ENCODE measurements at places on chromosomes 6 and 20.

DNA sequence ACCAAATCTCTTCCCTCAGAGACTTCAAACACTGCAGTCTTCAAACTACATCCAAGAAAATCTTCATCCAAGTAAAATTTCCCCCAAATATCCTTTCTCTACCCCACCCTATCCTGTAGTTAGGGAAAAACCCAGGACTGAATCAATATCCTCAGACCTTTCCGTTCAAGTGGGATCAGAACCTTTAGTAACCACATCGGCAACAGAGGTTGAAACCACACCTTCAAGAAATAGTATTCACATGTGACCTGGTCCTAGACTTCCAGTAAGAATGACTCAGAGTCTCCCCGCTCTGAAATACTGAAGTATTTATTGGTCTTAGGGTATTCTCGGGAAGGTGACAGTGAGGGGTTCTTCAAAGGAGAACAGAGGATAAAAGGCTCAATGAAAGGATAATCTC, 8.7 kb downstream of the HLA-DPA1 start:
- no peak for DNase-seq

GRCh38 chr6:1585669-1586049, 24.1 kb upstream of the FOXC1 start:
- DNase-seq: no peak

DNA sequence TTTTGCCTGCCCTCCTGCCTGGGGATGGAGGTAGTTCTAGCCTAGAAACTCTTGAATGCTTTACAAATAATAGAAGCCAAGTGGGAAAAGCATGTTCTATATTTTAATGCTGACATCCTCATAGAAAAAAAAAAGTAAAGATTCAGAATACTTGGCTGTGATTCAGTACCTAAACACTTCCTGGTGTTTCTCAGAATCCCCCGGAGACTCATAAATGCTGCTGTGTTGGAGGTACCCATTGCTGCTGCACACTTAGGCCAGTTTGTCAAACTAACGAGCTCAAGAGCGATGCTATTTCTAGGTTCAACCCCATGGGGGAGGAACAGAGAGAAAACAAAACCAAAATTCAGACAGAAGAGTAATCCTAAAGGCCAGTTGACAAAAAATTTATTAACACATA, 38.8 kb upstream of the ZFP64 start:
- DNase-seq: no peak

DNA sequence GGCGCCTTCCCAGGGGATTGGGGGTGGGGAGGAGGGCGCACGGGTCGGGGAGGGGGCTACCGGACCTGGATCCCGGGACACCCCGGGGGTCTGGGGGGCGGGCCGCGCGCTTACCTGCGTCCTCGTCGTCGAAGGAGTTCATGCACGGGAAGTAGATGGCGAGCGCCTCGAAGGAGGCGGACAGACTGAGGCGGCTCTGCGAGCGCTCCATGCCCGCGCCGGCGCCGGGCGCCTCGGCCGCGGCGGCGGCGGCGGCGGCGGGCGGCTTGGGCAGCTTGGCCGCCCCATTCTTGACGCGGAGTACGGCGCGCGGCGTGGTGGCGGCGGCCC, 320 bp downstream of the RIMS4 start:
- DNase-seq: no peak

DNA sequence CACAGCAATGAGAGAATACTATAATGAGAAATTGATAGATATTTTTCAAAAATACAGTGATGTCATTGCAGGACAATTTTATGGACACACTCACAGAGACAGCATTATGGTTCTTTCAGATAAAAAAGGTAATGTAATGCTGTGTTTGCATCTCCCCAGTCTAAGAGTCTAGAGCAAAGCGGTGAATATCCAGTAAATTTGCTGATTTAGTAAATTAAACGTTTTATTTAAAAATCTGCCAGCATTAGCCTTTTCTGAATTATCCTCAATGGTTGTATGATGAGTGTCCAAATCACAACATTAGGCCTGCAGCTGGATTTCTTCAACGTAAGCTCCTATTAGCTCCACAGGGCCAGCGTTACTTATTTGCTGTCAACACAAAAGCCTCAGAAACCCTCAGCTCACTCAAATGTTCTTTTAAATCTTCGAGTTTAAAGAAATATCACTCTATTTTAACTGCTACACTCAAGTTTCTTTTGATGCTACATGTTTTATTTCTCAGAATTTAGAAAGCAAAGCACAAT, 16.0 kb downstream of the SMPDL3A start:
- DNase-seq: no peak

- DNase-seq: no peak
Observed at GRCh38 chr6:129287231-129288177, 404.6 kb downstream of the LAMA2 start.

- DNase-seq: no peak
Observed at GRCh38 chr20:58803533-58803932, 47.2 kb downstream of the GNAS-AS1 start.

DNA sequence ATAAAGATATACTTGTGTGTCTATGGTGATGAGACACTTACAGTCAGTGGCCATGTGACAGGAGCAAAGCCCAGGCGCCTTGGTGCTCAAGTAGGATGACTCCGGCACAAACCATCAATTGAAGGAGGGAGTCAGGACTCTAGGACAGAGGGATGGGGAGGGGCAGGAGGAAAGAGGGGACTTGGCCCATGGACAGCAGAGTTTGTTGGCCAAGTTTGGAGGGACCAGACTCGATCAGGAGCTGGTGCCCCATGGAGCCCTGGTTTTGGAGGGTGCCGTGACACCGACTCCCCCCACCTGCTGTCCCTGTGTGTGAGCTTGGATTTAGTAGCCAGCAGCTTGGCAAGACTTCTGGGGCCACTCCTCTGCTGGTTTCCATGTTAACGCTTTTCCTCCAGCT, 66.1 kb downstream of the ADNP start:
- DNase-seq: no peak

DNA sequence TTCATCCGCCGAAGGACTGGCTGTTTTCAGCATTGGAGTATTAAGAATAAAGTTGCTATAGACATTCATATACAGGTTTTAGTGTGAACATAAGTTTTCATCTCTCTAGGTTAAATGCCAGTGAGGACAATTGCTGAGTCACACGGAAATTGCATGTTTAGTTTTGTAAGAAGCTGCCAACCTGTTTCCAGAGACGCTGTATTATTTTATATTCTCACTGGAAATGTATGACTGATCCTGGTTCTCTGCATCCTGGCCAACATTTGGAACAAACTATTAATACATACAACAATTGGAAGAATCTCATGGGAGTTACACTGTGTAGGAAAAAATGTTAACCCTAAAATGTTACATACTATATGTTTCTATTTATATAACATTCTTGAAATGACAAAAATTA, 16.7 kb upstream of the TGM6 start:
- DNase-seq: no peak

- DNase-seq: no peak
Observed at GRCh38 chr6:2870046-2870636, 28.5 kb upstream of the SERPINB1 start.

GRCh38 chr20:10619427-10619826, 54.4 kb downstream of the JAG1 start:
- DNase-seq: no peak

DNA sequence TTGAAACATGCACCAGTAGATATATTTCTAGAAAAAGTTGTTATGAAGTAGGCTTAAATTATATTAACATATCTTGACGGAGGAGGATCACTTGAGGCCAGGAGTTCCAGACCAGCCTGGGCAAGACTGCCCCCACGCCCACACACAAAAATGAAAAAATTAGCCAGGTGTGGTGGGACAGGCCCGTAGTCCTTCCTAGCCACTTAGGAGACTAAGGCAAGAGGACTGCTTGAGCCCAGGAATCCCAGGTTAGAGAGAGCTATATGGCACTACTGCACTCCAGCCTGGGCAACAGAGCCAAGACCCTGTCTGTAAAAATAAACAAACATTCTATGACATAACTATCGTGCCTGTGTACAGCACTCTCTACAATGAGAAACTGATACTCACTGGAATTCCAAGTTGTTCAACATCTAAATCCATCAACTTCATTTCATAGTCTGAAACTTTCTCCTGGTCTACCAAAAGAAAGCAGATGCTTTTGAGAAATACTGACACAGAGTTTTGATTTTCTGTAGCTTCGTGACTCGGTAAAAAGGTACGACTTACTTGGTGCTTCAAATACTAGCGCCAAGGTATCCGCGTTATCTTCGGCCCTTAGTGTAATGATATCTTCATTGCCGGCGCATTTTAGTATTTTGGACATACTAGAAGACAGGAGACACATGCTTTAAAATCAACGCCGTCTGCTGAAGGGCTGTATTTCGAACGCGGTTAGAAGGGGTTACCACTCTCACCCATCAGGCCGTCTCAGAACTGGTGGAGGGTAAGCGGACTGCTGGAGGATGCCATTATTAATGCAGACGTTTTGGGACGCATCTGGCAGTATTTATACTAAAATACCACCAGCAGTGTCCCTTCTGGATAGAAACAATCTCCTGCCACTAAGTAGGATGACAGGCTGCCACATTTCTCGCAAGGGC, 1.3 kb downstream of the PCNA start:
- no peak for DNase-seq

- DNase-seq: no peak
Observed at GRCh38 chr6:167839755-167840154, 13.0 kb downstream of the AFDN start.

- DNase-seq: no peak
Observed at GRCh38 chr6:21749754-21750153, 156.2 kb downstream of the SOX4 start.

- no peak for DNase-seq
Observed at GRCh38 chr20:58633161-58634053, 17.7 kb upstream of the STX16 start.

- DNase-seq: no peak
Observed at GRCh38 chr20:44173116-44173515, 13.9 kb downstream of the JPH2 start.

GRCh38 chr20:49901588-49901987, 13.7 kb downstream of the SPATA2 start:
- no peak for DNase-seq

DNA sequence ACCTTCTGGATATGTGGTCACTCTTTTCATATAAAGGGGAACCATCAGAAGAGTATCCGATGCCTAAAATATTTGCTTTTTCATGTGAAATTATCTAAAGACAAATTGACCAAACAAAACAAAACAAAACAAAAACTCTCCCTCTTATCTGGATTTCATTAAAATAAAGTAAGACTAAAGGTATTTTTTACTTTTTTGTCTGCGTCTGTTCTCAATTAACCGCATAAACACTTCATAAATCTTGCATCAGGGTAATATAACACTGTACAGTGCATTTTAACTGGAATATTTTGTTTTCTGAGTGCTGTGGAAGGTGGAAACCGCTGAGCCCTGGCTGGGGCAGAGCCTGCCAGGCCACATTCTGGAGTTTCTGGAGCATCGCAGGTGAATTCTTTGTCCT, 234.1 kb upstream of the ZFP64 start:
- DNase-seq: no peak

DNA sequence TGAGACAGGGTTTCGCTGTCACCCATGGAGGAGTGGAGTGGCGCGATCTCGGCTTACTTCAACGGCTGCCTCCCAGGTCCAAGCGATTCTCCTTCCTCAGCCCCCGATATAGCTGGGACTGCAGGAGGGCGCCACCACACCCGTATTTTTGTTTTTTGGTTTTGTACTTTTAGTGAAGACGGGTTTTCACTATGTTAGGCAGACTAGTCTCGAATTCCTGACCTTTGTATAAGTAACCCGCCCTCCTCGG, 115.4 kb upstream of the BTN3A2 start:
- DNase-seq: no peak

GRCh38 chr20:23131766-23132165, 45.6 kb upstream of the CD93 start:
- DNase-seq: no peak

GRCh38 chr6:85684809-85685171, 42.1 kb upstream of the SYNCRIP start:
- DNase-seq: no peak

- DNase-seq: no peak
Observed at GRCh38 chr20:44594730-44595129, 12.4 kb downstream of the PKIG start.

- DNase-seq: no peak
Observed at GRCh38 chr6:35219683-35220326, 6.0 kb downstream of the SCUBE3 start.

- no peak for DNase-seq
Observed at GRCh38 chr6:121851056-121851455, 415.6 kb downstream of the GJA1 start.

GRCh38 chr6:127516662-127517273, 2.4 kb downstream of the MTCL3 start:
- DNase-seq: peak; percentile 26

DNA sequence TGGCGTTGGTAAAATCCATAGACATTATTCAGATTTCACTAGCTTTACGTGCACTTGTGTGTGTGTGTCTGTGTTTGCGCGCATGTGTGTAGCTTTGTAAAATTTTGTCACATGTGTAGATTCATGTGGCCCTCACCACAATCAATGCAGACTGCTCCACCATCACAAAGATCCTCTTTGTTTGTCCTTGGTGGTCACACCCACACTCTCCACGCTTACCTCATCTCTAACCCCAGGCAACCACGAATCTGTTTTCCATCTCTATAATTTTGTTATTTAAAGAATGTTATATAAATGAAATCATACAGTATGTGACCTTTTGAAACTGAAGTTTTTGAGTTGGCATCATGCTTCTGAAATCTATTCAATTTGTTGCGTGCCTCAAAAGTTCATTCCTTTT, 58.5 kb downstream of the GRM1 start:
- DNase-seq: no peak

DNA sequence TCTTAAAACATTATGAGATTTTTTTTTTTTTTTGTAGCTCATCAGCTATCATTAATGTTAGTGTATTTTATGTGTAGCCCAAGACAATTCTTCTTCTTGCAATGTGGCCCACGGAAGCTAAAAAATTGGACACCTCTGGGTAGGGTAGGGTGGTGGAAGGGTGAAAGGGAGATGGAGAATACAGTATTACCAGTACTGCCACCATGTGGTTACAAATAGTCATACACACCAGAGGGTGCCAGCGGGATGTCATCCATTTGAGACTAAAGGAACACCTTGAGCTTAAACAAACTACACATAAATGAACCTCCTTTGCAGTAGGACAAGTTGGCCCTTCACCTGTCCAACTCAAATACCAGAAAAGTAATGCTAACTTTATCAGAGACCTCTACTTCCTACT, 601.9 kb downstream of the HTR1B start:
- DNase-seq: no peak

GRCh38 chr6:91079969-91080368, 493.1 kb upstream of the MAP3K7 start:
- DNase-seq: no peak

- no peak for DNase-seq
Observed at GRCh38 chr6:55974688-55975087, 99.3 kb upstream of the BMP5 start.

DNA sequence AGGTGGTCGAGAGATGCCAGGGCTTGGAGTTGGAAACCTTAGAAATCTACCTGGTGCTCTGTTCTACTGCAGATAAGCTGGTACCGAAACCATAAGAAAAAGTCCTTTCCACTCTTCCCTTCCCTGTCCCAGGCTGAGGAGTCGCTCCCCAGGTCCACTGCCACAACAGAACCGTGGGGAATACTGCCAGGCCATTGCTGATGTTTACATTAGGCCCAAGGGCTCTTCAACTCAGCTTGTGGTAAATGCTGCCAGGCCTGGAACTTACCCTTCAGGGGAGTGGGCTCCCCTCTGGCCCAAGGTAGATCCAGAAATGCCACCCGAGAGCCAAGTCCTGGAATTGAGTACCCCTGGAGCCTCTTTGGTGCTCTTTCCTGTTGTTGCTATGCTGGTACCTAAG, 388.4 kb downstream of the ESR1 start:
- no peak for DNase-seq

All from effector CD4-positive, alpha-beta T cell (primary cell).